ENCODE measurements at places on chromosomes 16 and 17. TPM values are rescaled to one million over a fixed set of nuclear protein-coding genes. Genes with fewer than 3 reads are reported as not detected.

- DNase-seq = no peak
- peak overlapping the region; percentile 58 for H3K27ac ChIP-seq
- H3K27me3 ChIP-seq = no peaks in the 10 kb centered on the region
- no peak overlapping the region for H3K4me3 ChIP-seq
- no peaks in the 10 kb centered on the region for H3K36me3 ChIP-seq
- no peaks in the 10 kb centered on the region for H3K4me1 ChIP-seq
Observed at GRCh38 chr17:4764595-4764994, 7.1 kb upstream of the TM4SF5 start.

DNA sequence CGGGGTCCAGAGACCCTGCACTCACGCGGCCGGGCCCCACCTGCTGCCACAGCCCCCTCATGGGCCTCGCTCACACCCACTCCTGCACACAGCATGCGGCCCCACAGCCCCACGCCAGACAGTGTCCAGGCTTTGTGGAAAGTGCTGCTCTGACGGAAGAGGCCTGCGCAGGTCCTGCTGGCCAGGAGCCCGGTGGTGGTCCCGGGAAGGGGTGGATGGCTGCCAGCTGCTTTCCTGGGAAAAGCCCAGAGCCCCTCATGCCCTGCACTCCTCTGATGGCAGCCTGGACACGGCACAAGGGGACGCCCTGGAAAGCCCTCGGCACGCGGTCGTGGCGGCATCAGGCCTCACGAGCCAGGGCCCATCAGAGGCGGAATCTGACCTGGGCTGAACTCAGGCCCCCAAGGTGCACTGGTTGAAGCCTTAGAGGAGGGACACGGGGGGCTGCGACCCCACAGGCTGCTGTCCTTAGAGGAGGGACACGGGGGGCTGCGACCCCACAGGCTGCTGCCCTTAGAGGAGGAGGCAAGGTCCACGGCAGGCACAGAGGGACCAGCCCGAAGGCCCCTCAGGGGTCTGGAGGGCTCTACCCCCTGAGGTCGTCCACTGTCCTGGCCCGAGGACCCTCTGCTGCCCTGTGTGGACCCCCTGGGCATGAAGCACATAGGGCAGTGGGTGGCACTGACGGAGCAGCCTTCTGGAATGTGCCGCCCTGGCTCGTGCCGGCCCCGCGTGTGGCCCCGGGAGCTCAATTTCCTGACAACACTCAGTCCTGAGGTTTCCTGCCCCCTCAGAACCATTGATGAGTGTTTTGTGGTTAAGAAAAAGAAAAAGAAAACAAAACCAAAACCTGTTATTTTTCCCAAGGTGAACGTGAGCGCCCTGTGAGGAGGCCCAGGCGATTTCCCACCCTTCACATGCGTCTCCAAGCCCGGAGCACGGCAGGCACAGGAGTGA is 22.1 kb downstream of the SOX8 start:
- DNase-seq = no peak
- H3K27me3 ChIP-seq = no peaks in the 10 kb centered on the region
- no peak overlapping the region for H3K27ac ChIP-seq
- H3K4me1 ChIP-seq = no peaks in the 10 kb centered on the region

DNA sequence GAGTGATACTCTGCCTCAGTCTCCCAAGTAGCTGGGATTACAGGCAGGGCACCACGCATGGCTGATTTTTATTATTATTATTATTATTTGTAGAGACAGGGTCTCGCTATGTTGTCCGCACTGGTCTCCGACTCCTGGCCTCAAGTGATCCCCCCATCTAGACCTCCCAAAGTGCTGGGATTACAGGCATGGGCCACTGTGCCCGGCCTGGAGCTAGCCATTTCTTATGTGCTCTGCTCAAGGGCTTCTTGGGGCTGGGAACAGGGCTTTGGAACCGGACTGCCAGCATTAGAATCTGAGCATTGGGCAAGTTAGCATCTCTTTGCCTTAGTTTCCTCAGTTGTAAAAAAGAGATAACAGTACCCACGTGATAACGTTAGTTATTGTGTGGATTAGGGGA is 111.3 kb downstream of the C16orf78 start:
- no peak overlapping the region for H3K27ac ChIP-seq
- peaks cover 3% of the 10 kb centered on the region for H3K4me1 ChIP-seq
- DNase-seq = no peak
- H3K27me3 ChIP-seq = peaks cover 8% of the 10 kb centered on the region

GRCh38 chr16:86718118-86718517 is 139.8 kb downstream of the FOXL1 start:
- no peak for DNase-seq
- no peaks in the 10 kb centered on the region for H3K36me3 ChIP-seq
- no peak overlapping the region for H3K27ac ChIP-seq
- H3K4me3 ChIP-seq = no peak overlapping the region

DNA sequence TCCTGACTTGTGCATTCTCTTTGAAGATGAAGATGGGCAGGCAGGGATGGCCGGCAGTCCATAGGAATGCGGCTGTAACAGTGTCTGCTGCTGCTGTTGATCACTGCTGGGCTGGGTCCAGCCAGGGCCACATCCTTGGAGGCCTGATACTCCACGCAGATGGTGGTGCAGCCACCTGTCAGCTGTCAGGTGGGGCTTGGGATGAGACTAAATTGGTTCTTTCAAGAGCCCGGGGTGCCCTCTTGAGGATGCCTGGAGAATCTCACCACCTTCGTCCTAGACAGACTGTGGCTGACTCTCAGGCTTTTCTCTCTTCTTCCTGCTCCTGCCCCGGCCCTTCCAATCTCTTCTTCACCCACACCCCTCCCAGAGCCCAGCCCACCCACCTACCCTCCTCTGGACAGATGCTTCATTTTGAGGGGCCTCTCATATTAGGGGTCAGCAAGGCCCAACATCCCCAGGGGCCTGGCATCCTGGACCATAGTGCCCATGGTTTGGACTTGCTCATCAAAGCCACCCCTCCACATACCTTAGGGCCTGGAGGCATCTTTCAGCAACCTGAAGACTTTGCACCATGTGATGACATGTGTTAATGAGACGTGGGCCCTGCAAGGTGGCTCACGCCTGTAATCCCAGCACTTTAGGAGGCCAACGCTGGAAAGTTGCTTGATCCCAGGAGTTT is 19.1 kb downstream of the OSBPL7 start:
- peak; percentile 75 for DNase-seq
- no peak overlapping the region for H3K27ac ChIP-seq
- H3K27me3 ChIP-seq = peaks cover 2% of the 10 kb centered on the region
- no peaks in the 10 kb centered on the region for H3K36me3 ChIP-seq
- H3K4me1 ChIP-seq = no peaks in the 10 kb centered on the region

- peaks cover 5% of the 10 kb centered on the region for H3K36me3 ChIP-seq
- H3K4me1 ChIP-seq = peaks cover 43% of the 10 kb centered on the region
Observed at GRCh38 chr16:30397776-30398660, 2.8 kb downstream of the ZNF48 start.

DNA sequence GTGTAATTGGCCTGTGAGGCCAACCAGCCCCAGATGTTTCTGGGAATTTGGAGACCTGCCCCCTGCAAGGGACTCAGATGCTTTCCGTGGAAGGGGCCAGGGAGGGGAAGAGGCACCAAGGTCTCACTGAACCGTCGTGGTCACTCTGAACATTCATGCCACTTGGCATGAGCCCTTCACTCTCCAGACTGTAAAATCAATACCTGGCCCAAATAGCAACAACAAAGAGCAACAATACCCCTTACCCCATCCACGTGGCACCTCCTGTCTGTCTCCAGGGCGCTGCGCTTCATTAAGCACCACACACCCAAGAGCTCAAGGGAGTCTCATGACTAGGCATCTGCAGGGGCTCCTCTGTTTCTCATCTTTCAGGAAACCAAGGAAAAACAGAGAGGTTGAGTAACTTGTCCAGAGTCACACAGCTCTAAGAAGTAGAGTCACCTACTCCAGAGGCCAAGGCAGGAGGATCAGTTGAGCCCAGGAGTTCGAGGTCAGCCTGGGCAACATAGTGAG is 52.8 kb downstream of the SOCS1 start:
- peaks cover 42% of the 10 kb centered on the region for H3K4me1 ChIP-seq
- H3K27me3 ChIP-seq = no peaks in the 10 kb centered on the region
- H3K27ac ChIP-seq = no peak overlapping the region
- H3K4me3 ChIP-seq = no peak overlapping the region
- H3K36me3 ChIP-seq = peaks cover 2% of the 10 kb centered on the region

- peaks cover 23% of the 10 kb centered on the region for H3K36me3 ChIP-seq
- no peak for DNase-seq
- H3K4me1 ChIP-seq = peaks cover 82% of the 10 kb centered on the region
- H3K4me3 ChIP-seq = no peak overlapping the region
Observed at GRCh38 chr17:21033350-21033749, 9.5 kb downstream of the USP22 start.

DNA sequence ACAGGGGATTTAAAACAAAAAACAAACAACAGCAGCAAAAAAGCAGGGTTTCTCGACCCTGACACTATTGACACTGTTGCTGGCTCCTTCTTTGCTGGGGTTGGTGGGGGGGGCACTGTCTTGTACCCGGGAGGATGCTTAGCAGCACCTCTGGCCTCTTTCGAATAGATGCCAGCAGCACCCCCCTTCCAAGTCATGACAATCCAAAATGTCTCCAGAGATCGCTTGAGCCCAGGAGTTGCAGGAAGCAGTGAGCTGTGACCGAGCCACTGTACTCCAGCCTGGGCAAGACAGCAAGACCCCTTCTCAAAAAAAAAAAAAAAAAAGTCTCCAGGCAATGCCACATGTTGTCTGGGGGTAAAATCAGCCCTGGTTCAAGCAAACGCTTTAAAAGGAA is 20.3 kb downstream of the SERPINF1 start:
- H3K4me1 ChIP-seq = no peaks in the 10 kb centered on the region
- H3K36me3 ChIP-seq = peaks cover 60% of the 10 kb centered on the region
- no peak overlapping the region for H3K27ac ChIP-seq
- DNase-seq = no peak

- H3K36me3 ChIP-seq = peaks cover 82% of the 10 kb centered on the region
- no peak for DNase-seq
Observed at GRCh38 chr16:5837007-5837670, 739.5 kb upstream of the EEF2KMT start.

GRCh38 chr17:73419881-73420280 is 108.1 kb upstream of the CDC42EP4 start:
- H3K36me3 ChIP-seq = 0 out of 2 replicates have a peak, but pooled peaks cover 7% of the 10 kb centered on the region
- no peak overlapping the region for H3K27ac ChIP-seq
- H3K4me1 ChIP-seq = no peaks in the 10 kb centered on the region
- no peak for DNase-seq

- H3K27ac ChIP-seq = no peak overlapping the region
- H3K27me3 ChIP-seq = peaks cover 2% of the 10 kb centered on the region
Observed at GRCh38 chr16:82072313-82072712, 37.3 kb downstream of the HSD17B2 start.

DNA sequence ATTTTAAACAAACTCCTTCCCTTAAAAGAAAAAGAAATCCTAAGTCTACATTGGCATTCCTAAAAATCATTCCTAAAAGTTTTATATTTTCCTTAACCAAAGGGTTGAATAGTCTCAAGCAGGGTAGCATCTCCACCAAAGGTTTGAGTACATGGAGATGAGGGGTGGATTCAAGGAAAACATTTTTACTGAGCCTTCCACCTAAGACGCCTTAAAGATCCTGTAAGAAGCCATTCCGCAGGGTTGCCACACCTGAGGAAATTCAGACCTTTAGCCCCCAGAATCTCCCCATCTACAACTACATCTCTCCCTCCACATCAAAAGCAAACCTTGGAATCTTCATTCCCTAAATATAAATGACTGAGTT is 7.7 kb upstream of the AKTIP start:
- peaks cover 8% of the 10 kb centered on the region for H3K36me3 ChIP-seq
- H3K4me3 ChIP-seq = no peak overlapping the region
- no peak for DNase-seq

DNA sequence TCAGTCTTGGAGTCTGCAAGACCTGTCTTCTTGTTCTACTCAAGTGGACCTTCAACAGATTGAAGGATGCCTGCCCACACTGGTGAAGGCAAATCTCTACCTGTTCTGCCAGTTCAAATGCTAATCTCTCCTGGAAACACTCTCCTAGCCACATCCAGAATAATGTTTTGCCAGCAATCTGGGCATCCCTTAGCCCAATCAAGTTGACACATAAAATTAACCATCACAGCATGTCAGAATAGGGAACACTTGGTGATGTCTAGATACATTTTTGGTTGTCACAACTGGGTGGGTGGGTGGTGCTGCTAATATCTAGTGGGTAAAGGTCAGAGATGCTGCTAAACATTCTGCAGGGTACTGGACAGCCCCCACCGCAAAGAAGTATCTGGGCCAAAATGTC is 744.9 kb upstream of the SOX9 start:
- H3K27me3 ChIP-seq = no peaks in the 10 kb centered on the region
- no peak overlapping the region for H3K27ac ChIP-seq
- no peak overlapping the region for H3K4me3 ChIP-seq
- DNase-seq = no peak

- no peak overlapping the region for H3K27ac ChIP-seq
- no peak overlapping the region for H3K4me3 ChIP-seq
- H3K27me3 ChIP-seq = peaks cover 13% of the 10 kb centered on the region
- H3K36me3 ChIP-seq = peaks cover 40% of the 10 kb centered on the region
- no peak for DNase-seq
- no peaks in the 10 kb centered on the region for H3K4me1 ChIP-seq
Observed at GRCh38 chr16:5605404-5605803, 507.8 kb upstream of the EEF2KMT start.

DNA sequence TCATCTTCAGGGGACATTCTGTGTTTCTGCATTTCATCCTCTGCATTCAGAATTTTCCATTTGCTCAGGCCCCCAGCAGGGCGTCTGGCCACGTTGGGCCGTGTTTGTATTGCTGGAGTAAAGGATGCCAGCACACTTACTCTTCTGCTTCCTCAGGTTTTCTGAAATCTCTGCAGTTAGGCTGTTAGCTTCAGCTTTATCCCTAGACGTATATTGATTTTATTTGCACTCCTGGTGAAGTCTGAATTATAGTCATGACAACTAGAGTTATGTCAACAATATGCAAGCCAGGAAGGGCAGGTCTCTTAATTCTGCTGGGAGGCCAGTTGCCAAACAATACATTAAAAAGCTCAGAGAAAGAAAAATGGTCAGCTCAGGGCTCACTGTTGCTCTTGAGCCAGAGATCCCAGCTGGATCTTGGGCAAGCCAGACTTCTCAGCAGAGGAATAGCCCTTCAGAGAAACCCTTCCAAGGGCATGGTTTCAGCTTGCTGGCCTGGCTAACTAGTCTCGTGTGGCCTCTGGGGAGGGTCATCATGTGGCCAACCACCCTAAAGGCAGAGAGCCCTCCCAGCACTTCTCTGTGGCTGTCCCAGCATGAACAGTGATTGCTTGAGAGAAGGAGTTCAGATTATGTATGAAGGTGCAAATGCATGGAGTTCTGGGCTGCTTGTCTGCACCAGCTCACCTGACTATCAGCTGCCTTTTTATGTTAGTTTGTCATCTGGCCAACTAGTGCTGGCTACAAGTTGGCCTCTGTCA is 110.2 kb upstream of the CACNG5 start:
- no peak overlapping the region for H3K4me3 ChIP-seq
- peak overlapping the region; percentile 30 for H3K27ac ChIP-seq
- 0 out of 2 replicates have a peak, but pooled peaks cover 3% of the 10 kb centered on the region for H3K36me3 ChIP-seq
- H3K27me3 ChIP-seq = no peaks in the 10 kb centered on the region

CLUH gene
- 83.1 TPM for total RNA-seq

HOXB1 gene
- 0.41 TPM for total RNA-seq

FOXF1 gene
- total RNA-seq = 0.14 TPM

KRT34 gene
- not detected for total RNA-seq

CDC42EP4 gene
- total RNA-seq = 18.4 TPM

TOP3A gene
- total RNA-seq = 56.0 TPM

CPNE7 gene
- 42.6 TPM for total RNA-seq

ITGAL gene
- total RNA-seq = 1.1 TPM

ACSM2A gene
- not detected for total RNA-seq

TP53TG3F gene
- not detected for total RNA-seq

ANKFN1 gene
- 0.24 TPM for total RNA-seq

PRR35 gene
- total RNA-seq = 0.72 TPM

C16orf92 gene
- not detected for total RNA-seq

BEAN1 gene
- total RNA-seq = 0.07 TPM

ATP1B2 gene
- total RNA-seq = 35.9 TPM
